ENCODE measurements at places on chromosomes 7 and 10.

GRCh38 chr7:33981671-33982424, 76.5 kb downstream of the BMPER start:
- DNase-seq, result no peak

DNA sequence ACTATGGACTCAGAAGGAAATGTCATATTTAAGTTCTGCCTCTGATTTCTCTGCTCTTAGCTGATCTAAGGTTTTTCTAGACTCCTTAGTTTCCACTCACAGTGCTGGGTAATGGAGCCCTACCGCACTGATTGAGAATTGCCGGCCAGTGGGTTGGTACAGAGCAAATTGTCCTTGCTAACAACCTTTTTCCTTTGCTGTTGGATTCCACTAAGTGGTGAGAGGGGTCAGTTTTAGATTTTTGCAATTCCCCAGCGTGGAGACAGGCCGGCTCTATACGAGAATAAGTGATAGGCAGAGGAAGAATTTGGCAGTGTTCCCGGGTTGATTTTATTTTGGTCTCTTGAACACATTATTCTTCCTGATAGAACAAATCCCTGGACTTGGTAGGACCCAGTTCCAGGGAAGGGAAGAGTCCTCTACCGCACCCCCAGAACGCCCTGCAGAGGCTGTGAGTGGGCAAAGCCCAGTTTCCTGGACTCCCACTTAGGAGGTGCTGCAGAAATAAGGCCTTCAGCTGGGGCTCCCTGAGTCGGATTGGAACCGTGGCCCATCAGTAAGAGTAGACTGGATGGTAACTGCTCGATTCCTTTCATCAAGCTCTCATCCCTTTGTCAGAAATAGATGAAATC, 3.0 kb upstream of the NRP1 start:
- DNase-seq, result peak; percentile 59

DNA sequence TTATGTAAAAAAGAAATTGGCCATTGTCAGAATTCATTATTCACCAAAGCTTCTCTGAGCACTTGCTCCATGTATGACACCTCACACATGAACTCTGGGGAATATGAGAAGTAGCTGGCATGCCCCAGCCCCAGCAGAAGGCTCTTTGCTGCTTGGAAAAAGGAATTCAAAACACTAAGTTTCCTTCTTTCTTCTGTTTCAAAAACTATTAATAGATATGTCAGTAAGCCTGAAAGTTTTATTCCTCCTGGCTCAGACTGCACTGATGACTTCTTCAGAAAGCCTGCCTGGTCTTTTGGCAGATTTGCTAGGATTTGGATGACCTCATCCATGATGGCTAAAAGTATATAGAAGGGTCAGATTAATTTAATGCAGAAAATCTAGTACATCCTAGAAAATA, 511.0 kb downstream of the GFRA1 start:
- peak; percentile 49 for DNase-seq

DNA sequence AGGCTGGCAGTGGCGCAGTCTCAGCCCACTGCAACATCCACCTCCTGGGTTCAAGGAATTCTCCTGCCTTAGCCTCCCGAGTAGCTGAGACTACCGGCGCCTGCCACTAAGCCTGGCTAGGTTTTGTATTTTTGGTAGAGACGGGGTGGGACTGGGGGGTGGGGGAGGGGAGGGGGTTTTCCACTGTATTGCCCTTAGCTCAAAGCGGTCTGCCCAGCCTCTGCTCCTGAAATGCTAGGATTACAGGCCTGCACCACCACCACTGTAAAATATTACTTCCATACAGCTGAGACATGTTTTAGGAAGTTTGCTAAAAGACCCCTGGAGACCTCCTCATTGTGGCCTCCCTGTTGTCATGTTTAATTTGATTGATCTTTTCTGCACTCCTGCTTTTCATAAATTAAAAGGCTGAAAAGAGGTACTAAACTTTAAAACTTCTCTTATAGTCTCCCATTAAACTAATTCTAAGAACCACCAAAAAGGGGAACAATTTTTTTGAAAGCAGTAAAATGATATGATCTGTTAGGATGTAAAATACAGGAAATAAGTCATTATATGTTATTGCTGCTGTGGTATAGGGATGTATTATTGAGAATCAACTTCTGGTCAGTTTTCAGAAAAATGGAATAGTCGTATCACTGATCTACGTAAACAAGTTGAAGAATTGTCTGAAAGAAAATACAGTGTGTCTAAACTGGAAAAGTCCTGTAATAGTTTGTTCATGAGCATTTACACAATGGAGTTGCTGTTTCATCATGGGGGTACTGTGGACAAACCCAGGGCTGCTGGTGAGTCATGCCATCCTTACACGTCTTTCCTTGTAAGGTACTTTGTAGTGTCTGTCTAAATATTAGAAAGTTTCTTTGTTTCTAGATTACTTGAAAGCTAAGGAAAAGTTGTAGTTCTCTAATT, 72.9 kb upstream of the TMEM248 start:
- DNase-seq, result no peak

GRCh38 chr10:86344714-86345161, 21.9 kb downstream of the GRID1 start:
- peak; percentile 48 for DNase-seq

DNA sequence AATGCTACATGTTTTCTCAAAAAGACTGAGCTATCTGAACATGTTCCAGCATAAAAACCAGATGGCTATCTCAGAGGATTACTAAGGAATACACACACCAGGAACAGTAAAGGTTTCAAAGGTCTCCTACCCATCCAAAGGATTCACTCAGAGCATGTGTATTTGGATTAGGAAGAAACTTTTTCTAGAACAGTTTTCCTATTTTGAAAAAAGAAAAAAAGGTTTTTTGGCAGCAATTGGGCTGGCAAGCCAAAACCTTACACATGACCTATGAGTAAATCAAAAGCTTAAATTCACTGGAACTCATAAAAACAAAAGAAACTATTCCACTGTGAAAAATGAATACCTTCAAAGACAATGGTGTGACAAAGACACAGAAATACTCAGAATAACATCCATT, 9.6 kb downstream of the TPK1 start:
- DNase-seq, result no peak

Measured in aorta (tissue), 5 donors.